Naive thymus-derived CD4-positive, alpha-beta T cell (primary cell): ENCODE measurements at places on chromosomes 11 and 22. TPM values are rescaled to one million over a fixed set of nuclear protein-coding genes. Genes with fewer than 3 reads are reported as not detected.

DNA sequence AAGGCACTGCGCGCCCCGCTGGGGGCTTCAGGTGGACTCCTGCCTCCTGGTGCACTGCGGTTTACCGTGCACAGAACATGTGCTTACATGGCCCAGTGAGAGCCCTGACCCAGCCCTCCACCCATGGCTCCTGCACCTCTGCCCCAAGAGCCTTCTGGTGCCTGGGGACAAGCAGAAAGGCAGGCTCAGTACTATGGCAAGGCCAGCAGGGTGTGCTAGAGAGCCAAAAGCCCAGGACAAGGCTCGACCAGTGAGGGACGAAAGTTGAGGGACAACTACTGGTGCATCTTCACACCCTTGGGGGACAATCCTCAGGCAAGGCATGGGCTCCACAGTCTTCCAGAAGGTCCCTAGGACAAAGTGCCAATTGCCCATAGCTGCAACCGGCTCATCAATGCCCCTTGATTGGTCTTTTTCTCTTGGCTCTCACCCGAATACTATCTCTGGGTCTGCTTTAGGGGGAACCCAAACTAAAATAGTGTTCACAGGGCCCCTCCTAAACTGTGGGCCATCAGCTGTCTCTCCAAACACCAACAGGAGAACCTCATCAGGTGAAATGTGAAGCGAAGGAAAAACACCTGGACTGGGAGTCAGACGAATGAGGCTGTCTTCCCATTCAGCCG is 13.5 kb downstream of the PGA5 start:
- no peaks in the 10 kb centered on the region for H3K36me3 ChIP-seq
- H3K27me3 ChIP-seq, result no peaks in the 10 kb centered on the region
- no peak overlapping the region for H3K4me3 ChIP-seq
- no peaks in the 10 kb centered on the region for H3K4me1 ChIP-seq
- peak; percentile 17 for DNase-seq

CLTCL1 gene
- 1.4 TPM for total RNA-seq

ALX4 gene
- total RNA-seq, result not detected

- H3K27ac ChIP-seq, result no peak overlapping the region
- H3K4me1 ChIP-seq, result peaks cover 3% of the 10 kb centered on the region
- peaks cover 12% of the 10 kb centered on the region for H3K27me3 ChIP-seq
- no peak overlapping the region for H3K4me3 ChIP-seq
These were observed 128.3 kb downstream of the OSBP2 start for GRCh38 chr22:30823015-30823370.

GRCh38 chr11:46529095-46529905 is 64.5 kb downstream of the AMBRA1 start:
- H3K36me3 ChIP-seq, result no peaks in the 10 kb centered on the region
- no peaks in the 10 kb centered on the region for H3K27me3 ChIP-seq
- peak; percentile 71 for DNase-seq
- no peak overlapping the region for H3K4me3 ChIP-seq
- no peak overlapping the region for H3K27ac ChIP-seq

DNA sequence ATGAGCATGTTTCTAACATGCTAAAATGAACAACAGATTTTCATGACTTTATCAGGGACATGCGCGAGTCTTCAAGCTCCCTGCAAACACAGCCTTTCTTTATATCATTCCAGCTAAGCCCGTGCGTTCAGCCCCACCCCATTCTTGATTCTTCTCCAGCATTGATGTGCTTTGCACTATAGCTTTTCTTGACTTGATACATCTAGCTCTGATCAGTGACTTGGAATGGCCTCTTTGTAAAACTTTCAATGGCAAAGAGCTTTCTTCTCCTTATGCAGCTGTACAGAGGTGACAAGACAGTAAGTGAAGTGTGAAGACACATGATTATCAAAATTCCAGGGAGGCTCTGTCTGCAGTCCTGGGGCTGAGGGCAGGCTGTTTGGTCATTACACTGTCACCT is 561.0 kb downstream of the OPCML start:
- H3K4me1 ChIP-seq, result no peaks in the 10 kb centered on the region
- DNase-seq, result no peak
- no peak overlapping the region for H3K4me3 ChIP-seq
- H3K36me3 ChIP-seq, result no peaks in the 10 kb centered on the region
